ENCODE measurements at places on chromosomes 1 and 21. TPM values are rescaled to one million over a fixed set of nuclear protein-coding genes. Genes with fewer than 3 reads are reported as not detected.
A peak's percentile ranks its signal among the peaks of the same experiment; 100 is the strongest.

OR2G3 gene
- not detected for total RNA-seq

TIAM1 gene
- total RNA-seq, result 23.1 TPM

PTPRU gene
- 45.5 TPM for total RNA-seq

GRCh38 chr1:160032165-160032820 lies 503 bp upstream of the PIGM start:
- H3K36me3 ChIP-seq, result no peaks in the 10 kb centered on the region
- H3K4me3 ChIP-seq, result peak overlapping the region; percentile 94
- no peak overlapping the region for H3K27ac ChIP-seq
- DNase-seq, result no peak
- no peaks in the 10 kb centered on the region for H3K4me1 ChIP-seq

- DNase-seq, result no peak
- H3K27ac ChIP-seq, result no peak overlapping the region
These were observed 96.0 kb downstream of the PGBD5 start for GRCh38 chr1:230330157-230330556.

DNA sequence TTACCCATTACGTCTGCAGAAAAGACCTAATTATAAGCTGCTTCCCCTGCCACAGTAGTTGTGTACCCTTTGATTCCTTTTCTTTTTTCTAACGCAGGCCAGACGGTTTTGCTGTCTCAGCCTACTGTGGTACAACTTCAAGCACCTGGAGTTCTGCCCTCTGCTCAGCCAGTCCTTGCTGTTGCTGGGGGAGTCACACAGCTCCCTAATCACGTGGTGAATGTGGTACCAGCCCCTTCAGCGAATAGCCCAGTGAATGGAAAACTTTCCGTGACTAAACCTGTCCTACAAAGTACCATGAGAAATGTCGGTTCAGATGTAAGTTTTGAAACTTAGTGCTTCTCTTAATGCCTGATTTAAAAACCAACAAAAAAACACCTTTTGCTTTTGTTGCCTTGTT lies 35.8 kb downstream of the ATF6 start:
- DNase-seq, result peak; percentile 38
- no peak overlapping the region for H3K4me3 ChIP-seq
- no peaks in the 10 kb centered on the region for H3K27me3 ChIP-seq
- H3K27ac ChIP-seq, result no peak overlapping the region

DNA sequence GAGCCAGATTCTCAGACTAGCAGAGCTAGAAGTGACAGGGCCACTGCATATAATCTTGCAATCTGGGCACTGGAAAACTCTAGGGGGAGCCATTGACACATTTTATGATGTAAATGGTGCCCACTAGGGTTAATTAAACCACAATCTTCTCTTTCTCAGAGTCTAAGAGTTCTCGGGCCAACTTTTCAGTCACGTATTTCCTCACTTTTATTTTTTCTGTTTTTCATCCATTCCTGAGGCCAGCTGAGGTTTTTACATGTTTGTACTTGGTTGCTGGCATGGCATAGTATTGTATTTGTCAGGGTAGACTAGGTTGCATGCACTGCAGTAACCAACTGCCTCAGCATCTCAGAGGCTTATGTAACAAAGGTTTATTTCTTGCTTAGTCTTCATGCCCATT lies 138.2 kb downstream of the ZNF326 start:
- no peaks in the 10 kb centered on the region for H3K4me1 ChIP-seq
- no peaks in the 10 kb centered on the region for H3K27me3 ChIP-seq
- H3K4me3 ChIP-seq, result no peak overlapping the region
- DNase-seq, result peak; percentile 36
- H3K36me3 ChIP-seq, result no peaks in the 10 kb centered on the region

GRCh38 chr1:238438311-238439270 lies 547.9 kb upstream of the ZP4 start:
- no peaks in the 10 kb centered on the region for H3K36me3 ChIP-seq
- no peak overlapping the region for H3K4me3 ChIP-seq
- H3K27me3 ChIP-seq, result no peaks in the 10 kb centered on the region
- no peaks in the 10 kb centered on the region for H3K4me1 ChIP-seq
- H3K27ac ChIP-seq, result no peak overlapping the region

GRCh38 chr1:156429313-156430060 lies 60.5 kb downstream of the RHBG start:
- peaks cover 69% of the 10 kb centered on the region for H3K27me3 ChIP-seq
